Stimulated activated CD8-positive, alpha-beta memory T cell treated with anti-CD3 and anti-CD28 coated beads, Interleukin-4, amount 100 ng/mL, for 1 hour (primary cell): ENCODE measurements at places on chromosomes 5 and 9.

DNA sequence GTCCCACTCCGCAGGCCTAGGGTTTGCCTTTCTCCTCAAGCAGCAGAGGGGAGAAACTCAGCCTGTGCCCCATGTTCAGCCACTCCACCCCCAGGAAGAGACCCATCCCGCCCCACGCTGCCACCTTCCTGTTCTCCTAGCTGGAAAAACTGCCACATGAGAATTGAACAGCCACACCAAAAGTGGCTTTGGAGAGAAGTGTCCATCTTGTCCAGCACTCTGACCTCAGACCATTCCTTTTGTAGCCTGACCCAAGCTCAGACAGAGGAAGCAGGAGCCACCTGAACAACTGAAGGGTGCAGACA, 8.3 kb upstream of the SLC25A48 start:
- no peak for DNase-seq

- DNase-seq: no peak
Measured at GRCh38 chr5:14204011-14204670, 61.0 kb downstream of the TRIO start.

GRCh38 chr5:169037466-169037865, 263.5 kb downstream of the SLIT3 start:
- no peak for DNase-seq

DNA sequence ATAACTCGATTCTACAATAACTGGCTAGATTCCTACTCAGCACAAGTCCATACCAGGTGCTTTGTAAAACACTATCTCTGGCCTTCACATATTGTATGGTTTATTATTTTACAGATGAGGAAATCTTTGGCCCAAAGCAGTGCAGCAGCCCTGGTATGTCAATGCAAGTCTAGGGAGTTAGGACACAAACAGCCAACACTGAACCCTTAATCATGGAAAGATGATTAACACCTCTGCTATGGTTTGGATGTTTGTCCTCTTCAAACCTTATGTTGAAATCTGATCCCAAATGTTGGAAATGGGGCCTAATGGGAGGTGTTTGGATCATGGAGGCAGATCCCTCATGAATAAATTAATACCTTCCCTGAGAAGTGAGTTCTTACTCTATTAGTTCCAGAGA, 76.6 kb downstream of the MAPKAP1 start:
- no peak for DNase-seq

- no peak for DNase-seq
Measured at GRCh38 chr5:112687306-112687705, 50.4 kb upstream of the APC start.

DNA sequence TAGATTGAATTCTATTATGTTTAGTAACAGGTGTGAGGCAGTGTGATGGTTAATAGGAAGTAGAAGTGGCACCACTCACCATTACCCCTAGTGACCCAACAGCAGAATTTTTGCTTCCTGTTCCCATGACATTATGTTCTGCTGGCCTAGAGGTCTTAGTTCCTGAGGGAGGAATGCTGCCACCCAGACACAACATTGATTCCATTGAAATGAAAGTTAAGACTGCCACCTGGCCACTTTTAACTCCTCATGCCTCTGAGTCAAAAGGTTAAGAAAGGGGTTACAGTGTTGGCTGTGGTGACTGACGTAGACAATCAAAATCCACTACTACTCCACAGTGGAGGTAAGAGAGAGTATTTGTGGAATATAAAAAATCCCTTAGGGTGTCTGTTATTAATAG, 218.9 kb upstream of the NMUR2 start:
- DNase-seq: no peak

DNA sequence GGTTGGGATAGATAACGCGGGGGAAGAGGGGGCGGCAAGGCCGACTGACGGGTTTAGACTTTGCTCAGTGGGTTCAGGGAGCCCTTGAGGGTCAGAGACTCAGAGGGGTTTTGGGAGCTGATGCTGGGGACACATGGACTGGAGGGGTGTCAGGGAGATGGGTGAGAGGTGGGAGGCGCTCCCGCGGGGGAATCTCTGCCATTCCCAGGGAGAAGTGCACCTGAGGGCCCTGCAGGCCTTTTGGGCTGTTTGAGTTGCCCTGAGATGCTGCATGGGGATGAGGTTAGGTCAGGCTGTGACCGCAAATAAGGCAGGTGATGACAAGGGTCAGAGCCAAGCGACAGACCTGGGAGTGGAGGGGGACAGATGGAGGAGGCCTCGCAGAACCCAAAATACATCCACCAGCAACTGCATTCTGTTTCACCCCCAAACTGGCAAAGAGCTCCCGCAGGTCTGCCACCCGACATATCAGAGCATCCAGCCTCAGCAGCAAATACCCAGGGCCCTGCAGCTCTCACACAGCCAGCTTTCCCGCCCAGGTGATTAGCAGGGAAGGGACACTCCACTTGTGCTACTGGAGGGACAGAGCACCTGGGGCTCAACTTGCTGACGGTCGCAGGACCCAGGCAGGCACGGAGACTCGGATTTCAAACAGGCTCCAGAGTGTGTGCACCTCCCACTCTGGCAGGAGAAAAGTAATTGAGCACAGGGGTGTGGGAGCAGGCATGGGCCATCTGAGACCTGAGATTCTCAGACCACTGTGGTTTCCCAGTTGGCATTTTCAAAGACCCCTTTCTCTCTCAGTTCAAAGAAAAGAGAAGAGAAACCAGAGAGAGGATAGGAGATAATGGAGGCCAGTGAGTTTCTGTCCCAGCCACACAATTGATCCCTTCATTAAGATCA, 26.4 kb downstream of the TMOD1 start:
- DNase-seq: no peak

GRCh38 chr5:149550268-149550583, 1.0 kb downstream of the CSNK1A1 start:
- DNase-seq: no peak

GRCh38 chr5:77620405-77620804, 18.1 kb downstream of the OTP start:
- DNase-seq: no peak

GRCh38 chr5:9429691-9430215, 116.1 kb downstream of the SEMA5A start:
- DNase-seq: no peak

GRCh38 chr5:35202319-35203111, 27.8 kb downstream of the PRLR start:
- DNase-seq: no peak

- no peak for DNase-seq
Measured at GRCh38 chr5:116566251-116566650, 8.4 kb downstream of the SEMA6A start.

DNA sequence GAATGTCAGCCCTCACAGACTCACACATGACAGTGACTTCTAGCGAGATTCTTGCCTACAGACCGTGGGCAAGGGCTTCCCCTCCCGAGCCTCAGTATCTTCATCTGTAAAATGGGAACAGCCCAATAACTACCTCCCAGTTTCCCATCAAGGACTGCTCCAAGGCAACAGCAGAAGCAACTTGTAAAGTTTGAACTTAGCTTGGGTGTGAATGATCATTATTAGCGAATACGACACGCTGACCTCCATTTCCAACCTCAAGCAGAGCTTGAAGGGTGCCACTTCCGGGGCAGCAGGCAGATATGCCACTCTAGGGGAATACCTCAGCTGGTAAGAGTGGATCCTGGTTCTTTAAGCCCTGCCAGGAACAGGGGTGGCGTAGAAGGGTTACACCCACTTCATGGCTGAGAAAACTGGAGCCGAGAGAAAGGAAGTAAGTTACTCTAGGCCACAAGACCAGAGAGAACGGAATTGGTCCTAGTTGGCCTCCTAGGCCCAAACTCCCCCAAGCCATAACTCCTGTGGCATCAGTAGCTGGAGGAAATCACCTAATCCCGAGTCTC, 2.0 kb downstream of the RNF44 start:
- no peak for DNase-seq

DNA sequence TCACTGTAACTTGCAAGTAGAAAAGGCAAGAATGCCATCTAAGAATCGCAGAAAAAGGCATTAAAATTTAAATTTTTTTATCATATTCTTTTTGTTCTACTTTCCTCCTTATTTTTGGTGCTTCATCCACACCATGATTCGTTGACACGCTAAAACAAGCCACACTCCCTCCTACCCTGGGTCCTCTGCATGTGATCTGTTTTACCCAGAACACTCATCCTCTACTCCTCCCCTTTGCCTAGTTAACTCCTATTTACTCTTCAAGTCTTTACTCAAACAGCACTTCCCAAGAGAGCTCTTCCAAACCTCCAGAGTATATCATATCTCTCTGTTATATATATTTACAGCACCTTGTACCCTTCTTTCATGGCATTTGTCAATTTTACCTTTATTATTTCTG, 61.4 kb upstream of the SRP19 start:
- DNase-seq: no peak

DNA sequence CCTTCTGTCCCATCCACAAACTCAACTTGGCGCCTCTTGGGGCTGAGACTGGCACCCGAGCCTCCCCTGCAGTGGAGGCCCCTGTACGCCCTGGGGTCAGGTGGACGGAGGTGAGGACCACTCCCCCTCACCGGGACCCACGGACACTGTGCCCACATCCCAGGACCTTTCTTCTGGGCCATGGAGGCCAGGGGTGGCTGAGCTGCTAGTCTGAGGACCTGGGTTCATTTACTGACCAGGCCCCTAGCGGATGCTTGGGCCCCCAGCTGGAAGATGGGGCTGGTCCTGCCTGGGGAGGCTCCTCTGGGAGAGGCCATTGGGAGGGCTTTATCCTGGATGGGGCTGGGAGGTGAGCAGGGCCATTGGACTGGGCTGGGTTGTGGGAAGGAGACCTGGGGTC, 16.9 kb upstream of the SLC6A19 start:
- DNase-seq: no peak

GRCh38 chr5:72166070-72166979, 59.0 kb downstream of the MAP1B start:
- no peak for DNase-seq
